Breast epithelium (tissue), 4 donors: ENCODE measurements at places on chromosomes 6 and 20.

GRCh38 chr6:109610590-109610989 is 80.4 kb downstream of the AK9 start:
- no peak for DNase-seq

- no peak for DNase-seq
These were observed 232.3 kb downstream of the NFATC2 start for GRCh38 chr20:51310216-51310615.

GRCh38 chr6:22582417-22583205 is 13.2 kb downstream of the HDGFL1 start:
- DNase-seq = no peak

GRCh38 chr20:59816146-59816738 is 117.2 kb downstream of the SYCP2 start:
- DNase-seq = no peak

GRCh38 chr6:145155411-145155810 is 579.9 kb downstream of the EPM2A start:
- no peak for DNase-seq

GRCh38 chr20:21509597-21510371 is 4.1 kb downstream of the NKX2-2 start:
- DNase-seq = no peak

- no peak for DNase-seq
These were observed 31.7 kb upstream of the TFAP2A start for GRCh38 chr6:10446548-10446947.

GRCh38 chr6:110432285-110432900 is 17.0 kb upstream of the DDO start:
- DNase-seq = no peak

- DNase-seq = no peak
These were observed 658.8 kb upstream of the CHD6 start for GRCh38 chr20:42276718-42277602.

- DNase-seq = no peak
These were observed 522.2 kb upstream of the JAG1 start for GRCh38 chr20:11195899-11196558.

GRCh38 chr6:169141671-169142537 is 111.7 kb downstream of the THBS2 start:
- no peak for DNase-seq

DNA sequence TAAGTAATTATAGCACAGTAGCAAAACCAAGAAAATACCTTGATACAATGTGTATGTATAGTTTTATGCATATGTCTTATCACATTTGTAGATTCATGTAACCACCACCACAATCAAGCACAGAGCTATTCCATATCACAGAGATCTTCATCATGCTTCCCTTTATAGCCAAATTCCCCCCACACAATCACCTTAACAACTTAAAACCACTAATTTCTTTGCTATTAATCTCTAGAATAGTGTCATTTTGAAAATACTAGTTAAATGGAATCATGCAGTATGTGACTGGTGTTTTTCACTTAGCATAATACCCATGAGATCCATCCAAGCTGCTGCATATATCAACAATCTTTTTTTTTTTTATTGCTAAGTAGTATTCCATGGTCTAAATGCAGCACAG is 8.2 kb downstream of the HLA-DRA start:
- no peak for DNase-seq

DNA sequence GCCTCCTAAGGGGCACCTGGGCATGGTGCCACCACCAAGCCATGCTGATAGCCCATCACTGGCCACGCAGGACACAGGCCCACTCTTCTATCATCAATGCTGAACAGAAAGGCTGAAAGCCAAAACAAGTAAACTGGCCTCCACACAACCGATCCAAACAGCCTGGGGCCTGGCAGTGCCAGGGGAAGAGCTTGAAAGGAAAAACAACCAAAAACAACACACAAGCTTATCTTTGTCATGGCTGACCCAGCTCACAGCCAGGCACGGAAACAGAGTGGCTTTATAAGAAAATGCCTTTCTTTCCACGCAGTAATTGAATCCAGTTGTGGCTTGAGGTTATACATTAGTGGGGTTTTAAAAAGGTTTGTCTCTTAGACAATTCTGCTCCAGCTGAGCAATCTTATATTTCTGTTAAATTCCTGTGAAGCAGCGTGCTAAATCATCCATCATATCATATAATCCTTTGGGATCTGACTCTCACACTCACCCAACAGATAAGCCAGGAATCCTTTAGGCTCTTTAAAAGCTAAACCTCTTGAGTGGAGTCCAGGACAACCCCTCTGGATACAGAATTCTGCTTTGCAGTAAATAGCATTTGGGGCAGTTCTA is 65.4 kb upstream of the SLC22A16 start:
- DNase-seq = no peak

DNA sequence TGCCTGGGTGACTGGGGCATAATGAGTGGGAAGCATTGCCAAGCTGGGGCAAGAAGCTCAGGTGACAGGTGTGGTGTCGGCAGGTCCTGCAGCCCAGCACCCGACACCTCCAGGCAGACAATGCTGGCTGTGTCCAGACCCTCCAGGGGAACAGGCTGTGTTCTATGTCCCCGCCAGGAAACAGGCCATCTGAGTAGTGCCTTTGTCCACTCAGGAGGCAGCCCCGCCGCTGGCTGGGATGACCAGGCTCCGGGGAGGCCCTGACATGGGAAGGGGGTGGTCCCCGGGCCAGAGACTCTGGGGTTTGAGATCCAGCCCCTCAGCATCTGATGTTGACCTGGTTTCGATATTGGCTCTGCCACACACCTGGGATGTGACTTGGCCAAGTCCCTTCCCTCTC is 28.4 kb downstream of the SNPH start:
- DNase-seq = no peak

- no peak for DNase-seq
These were observed 251.8 kb upstream of the CITED2 start for GRCh38 chr6:139625998-139626975.

- no peak for DNase-seq
These were observed 32.1 kb downstream of the SNAI1 start for GRCh38 chr20:50014570-50015562.

- no peak for DNase-seq
These were observed 55.5 kb downstream of the PRDM1 start for GRCh38 chr6:106141441-106142237.

DNA sequence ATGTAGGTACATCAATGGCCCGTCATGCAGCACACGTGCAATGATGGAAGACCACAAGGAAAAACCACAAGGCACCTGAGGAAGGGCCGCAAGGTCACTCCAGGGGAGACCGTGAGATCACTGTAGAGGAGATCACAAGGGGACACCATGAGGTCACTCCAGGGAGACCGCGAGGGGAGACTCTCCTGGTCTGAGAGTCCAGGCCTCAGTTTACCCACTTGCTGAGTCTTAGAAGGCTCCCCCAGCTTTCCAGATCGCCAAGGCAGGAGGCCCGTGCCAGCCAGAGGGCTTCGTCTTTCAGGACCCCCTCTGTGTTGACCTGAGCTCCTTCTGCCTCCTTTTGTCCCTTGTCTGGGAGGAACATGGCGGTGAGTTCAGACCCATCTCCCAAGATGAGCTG is 232.2 kb downstream of the ERMARD start:
- no peak for DNase-seq

GRCh38 chr20:37558306-37558705 is 30.6 kb upstream of the BLCAP start:
- DNase-seq = no peak

DNA sequence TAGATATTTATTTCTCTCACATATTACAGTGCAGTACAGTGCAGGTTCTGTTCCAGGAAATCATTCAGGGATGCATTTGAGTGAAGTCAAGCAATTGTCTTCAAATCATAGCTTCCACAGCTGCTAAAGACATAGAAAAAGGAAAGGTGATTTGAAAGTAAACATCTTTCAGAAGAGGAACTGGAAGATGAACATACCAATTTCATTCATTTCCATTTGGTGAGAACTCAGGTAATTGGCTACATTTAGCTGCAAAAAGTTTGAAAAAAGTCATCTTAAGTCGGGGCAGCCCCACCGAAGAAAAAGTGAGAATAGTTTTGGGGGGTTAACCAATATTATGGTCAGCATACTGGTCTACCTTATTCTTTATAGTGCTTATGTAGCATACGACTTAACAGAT is 61.4 kb upstream of the IL20RA start:
- no peak for DNase-seq

- DNase-seq = peak; percentile 67
These were observed 161.4 kb downstream of the LY86 start for GRCh38 chr6:6749702-6750491.

DNA sequence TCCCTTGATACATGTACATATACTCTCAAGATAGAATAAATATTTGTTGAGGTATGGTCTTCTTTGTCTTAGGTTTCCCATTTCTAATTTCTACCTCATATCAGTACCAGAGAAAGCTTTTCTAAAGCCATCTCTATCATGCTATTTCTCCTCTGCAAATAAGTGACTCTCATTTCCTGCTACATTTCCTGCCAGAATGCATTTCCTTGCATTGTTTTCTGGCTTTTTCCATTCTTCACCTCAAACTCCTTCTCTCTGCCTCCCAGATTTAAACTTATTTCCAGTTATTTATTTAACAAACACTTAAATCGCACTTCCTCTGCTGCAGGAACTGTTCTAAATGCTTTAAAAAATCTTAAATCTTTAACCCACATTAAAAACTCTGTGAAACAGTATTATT is 74.4 kb upstream of the STMND1 start:
- no peak for DNase-seq

GRCh38 chr6:120186080-120186479 is 836.5 kb upstream of the MAN1A1 start:
- no peak for DNase-seq

- peak; percentile 56 for DNase-seq
These were observed 535 bp upstream of the ABCF1 start for GRCh38 chr6:30570740-30571074.

DNA sequence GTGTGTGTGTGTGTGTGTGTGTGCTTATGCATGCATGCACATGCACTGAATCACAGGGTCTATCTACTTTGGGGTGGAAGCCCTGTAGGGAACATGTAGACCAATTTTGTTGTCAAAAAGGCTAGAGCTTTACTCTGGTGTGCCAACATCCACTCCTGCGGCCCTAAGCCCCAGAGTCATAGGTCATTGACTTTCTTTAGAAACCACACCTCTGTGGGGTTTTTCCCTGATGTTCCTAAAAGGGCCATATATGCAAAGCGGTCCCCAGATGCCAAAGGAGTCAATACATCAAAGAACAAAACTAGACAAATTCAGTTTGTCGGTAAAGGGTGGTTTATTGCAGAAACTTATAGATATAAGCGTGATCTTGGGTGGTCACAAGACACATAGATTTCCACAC is 29.8 kb upstream of the SLC2A12 start:
- DNase-seq = no peak

- no peak for DNase-seq
These were observed 308.2 kb upstream of the SGK1 start for GRCh38 chr6:134626086-134626485.

- DNase-seq = no peak
These were observed 104.9 kb upstream of the PRDM1 start for GRCh38 chr6:105981002-105981887.

DNA sequence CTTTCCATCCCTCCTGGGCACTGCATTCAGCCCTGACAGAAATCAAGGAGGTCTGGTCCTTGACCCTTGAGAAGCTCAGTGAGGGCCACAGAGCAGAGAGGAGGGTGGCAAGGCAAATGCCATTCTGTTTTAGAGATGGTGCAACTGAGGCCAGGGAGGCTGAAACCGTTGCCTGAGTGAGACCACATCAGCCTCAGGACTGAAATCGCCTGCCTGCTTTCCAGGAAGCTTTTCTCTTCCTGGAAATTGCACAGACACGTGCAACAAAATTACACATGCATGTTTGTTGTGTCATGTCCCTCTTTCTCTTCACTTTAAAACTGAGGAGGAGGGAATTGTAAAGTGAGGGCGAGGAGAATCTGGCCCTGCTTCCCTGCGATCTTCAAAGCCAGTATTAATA is 113.7 kb upstream of the PDE10A start:
- DNase-seq = no peak

GRCh38 chr20:13017883-13018535 is 9.2 kb downstream of the SPTLC3 start:
- DNase-seq = no peak

DNA sequence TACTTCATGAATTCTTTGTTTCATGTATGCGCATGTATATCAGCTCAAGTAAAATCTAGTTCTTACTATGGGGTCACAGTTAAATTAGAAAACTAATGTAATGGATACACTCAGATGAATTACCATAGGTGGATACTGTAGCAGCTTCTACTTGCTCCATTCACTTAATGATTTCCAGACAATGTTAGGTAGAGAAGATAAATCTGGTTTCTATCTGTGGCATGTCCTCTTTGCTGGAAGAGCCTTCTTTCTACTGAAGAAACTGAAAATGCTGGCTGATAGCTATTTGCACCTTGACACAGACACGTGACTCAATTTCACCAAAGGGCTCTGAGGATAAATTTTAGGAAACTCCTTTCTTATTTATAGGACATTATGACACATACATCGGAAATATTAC is 49.5 kb downstream of the BCAS1 start:
- no peak for DNase-seq

DNA sequence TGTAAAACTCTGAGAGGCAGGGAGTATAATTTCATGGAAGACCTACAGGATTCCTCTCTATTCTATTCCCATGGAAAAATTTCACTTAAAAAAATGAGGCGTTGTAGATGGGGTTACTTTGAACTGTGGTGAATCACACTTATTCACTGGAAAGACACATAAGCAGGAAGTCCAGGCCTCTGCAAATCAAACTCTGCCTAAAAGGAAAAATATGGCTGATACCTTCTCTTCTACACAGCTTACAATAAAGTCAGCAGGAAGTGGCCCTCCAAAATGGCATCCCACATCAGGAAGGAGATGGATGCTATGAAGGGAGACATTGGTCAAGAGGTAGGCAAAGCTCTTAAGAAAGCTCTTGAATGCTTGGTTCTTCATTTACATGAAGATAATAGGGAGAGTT is 115.9 kb downstream of the FYN start:
- DNase-seq = no peak

- DNase-seq = no peak
These were observed 16.8 kb downstream of the TRIM15 start for GRCh38 chr6:30180145-30180544.

- no peak for DNase-seq
These were observed 166.6 kb downstream of the MAFB start for GRCh38 chr20:40522405-40522804.

DNA sequence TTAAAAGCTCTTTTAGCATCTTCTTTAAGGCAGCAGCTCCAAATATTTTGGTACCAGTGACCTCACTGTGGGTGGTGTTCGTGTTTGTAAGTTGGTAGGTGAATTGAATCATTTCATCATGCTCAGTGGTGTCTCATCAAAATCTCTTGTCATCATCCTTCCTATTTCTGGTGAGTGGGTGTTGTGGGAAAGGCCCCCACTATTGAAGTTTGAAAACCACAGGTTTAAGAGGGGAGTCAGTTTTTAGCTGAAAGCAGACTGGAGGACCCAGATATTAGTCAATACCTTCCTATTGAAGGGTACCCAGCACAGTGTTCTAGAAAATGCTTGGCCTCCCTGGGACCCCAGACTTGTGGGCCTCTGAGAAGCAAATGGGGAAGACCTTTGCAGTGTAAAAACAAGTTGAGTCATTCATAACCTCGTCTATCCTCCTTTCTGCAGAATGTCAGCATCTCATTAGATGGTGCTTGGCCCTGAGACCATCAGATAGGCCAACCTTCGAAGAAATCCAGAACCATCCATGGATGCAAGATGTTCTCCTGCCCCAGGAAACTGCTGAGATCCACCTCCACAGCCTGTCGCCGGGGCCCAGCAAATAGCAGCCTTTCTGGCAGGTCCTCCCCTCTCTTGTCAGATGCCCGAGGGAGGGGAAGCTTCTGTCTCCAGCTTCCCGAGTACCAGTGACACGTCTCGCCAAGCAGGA is 3.7 kb downstream of the PIM1 start:
- DNase-seq = no peak

- DNase-seq = no peak
These were observed 92.1 kb downstream of the RNF217 start for GRCh38 chr6:125054331-125054730.
